Activated CD4-positive, alpha-beta T cell treated with anti-CD3 and anti-CD28 coated beads, Interleukin-2, amount 50 U/mL, for 4 hours (primary cell): ENCODE measurements at places on chromosomes 2 and 18.

GRCh38 chr2:35301369-35301768 is 1054.2 kb upstream of the CRIM1 start:
- DNase-seq, result no peak

DNA sequence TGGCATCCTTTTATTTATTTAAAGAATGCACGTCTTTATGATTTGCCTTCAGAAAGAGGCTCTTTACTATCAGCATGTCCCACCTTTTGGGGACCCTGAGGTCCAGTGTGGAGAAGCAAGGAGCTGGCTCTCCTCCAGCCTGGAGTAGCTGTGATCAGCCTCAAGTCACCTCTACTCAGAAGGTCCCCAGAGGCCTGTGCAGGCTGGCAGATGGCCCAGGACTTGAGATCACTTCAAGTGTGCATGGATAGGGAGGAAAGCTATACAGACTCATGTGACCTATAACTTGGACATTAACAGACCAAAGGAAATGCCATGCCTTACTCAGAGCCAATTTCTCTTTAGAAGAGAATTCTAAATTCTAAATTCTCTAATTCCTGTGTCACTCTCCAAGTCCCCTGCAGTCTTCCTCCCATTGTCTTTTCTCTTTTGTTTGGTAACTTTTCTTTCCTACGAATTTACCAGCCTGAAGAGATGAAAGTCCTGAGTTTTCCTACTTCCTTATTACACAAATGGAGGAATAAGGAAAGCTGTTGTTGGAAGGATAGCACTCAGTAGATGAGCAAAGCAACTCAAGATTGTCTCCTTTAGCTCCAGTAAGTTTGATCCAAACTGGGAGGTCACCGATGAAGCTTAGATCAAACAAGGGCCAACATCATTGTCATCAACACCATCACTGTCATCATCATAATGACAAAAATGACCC is 163.9 kb downstream of the GFPT1 start:
- no peak for DNase-seq

- no peak for DNase-seq
Observed at GRCh38 chr18:61199171-61199848, 133.9 kb upstream of the CDH20 start.

GRCh38 chr18:32742579-32742978 is 30.2 kb downstream of the KLHL14 start:
- no peak for DNase-seq

GRCh38 chr2:216911886-216912285 is 52.0 kb upstream of the TNP1 start:
- no peak for DNase-seq

GRCh38 chr18:50790948-50791347 is 28.9 kb downstream of the MRO start:
- DNase-seq, result no peak

GRCh38 chr2:233228376-233228775 is 23.1 kb upstream of the ATG16L1 start:
- DNase-seq, result no peak

DNA sequence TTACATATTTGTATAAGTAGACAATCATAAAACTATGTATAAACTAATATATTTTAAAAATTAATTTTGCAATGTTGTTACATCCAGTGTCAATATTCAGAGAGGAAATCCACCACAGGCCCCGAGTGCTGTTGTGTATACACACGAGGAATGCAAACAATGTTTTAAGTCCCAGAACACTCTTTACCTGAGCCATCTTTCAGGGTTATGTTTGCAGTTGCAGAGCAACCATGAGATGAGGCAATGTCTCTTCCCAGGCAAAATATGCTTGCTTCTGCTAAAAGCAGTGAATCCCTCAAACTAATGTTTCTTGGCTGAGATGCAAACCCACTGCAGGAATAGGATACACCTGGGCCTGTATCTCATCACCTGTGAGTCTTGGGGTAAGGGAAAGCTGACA is 91.3 kb downstream of the ASXL2 start:
- DNase-seq, result no peak

DNA sequence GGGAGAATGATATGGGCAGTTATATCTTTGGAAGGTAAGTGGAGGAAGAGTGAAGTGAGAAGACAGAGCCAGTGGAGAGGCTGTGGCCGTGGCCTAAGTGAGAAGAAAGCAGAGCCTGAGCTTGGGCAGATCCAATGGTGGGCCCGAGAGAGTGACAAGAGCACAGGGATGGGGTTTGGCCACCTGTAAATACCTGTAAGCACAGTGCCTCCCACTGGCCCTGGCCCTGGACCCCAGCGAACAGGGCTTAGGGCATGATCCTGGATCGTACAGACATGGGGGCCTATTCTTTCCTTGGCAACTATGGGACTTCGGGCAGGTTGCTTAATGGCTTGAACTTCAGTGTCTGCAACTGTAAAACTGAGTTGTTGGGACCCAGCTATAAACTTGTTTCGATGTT is 44.1 kb downstream of the MTCL1 start:
- no peak for DNase-seq

DNA sequence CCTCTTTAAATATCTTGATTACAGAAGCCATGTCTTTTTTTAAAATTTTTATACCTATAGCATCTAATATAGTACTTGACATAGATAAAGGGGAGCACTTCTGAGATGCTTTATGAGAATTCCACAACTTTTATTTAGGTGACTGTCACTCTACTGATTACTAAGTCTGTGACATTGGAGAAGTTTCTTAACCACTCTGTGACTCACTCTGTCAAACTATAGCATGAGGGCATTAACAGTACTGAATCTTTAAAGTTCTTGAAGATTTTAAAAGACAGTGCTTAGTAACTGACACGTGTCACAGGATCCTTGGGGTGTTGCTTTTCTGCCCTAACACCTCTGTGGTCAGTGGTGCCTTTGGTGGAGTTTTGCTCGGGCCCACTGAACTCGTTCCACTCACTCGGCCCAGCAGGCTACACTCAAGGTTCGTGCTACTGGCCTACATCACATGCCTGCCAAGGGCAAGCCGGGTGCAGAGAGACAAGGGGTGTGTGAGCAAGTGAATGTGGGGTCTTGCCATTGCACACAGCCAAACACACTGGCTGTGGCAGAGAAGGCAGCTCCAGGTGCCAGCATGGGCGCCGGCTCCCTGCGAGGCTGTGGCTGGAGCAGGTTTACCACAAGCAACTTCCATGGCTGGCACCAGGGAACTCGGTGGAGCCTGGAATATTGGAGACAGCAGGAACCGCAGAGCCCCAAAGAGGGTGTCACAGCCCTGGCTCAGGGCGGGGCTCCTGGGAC is 734.0 kb upstream of the CDH7 start:
- no peak for DNase-seq

- no peak for DNase-seq
Observed at GRCh38 chr18:2707551-2708168, 52.1 kb downstream of the SMCHD1 start.

GRCh38 chr2:960061-960736 is 9.6 kb downstream of the SNTG2 start:
- DNase-seq, result no peak

DNA sequence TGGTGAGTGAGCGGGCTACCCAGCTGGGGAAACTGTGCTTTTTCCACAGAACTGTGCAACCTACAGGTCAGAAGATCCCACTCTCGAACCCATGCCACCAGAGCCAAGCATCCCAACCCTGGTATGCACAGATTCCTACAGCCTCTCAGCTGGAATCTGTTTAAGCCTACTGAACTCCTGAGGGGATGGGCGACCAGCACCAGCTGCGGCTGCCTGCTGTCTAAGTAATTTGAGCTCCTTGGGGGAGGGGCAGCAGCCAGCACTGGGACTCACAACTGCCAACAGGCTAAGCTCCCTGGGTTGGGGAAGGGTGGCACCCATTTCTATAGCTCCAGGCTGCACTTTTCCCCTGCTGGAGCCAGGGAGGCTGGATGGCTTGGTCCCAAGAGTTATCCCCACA is 11.8 kb downstream of the CYP27C1 start:
- no peak for DNase-seq

DNA sequence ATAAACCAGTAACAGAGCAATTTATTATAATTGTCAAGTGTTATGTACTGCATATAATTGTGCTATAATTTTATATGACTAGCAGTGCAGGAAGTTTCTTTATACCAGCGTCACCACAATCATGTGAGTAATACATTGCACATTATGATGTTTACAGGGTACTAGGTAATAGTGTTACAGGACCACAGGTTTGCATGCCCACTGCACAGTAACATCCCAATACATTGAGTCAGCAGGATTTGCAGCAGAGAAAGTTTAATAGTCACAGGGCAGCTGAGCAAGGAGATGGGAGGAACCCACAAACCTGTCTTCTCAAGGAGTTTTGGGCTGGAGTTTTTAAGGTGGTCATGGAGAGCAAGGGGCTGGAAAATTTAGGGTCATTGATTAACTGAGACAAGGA is 1042.9 kb upstream of the ACVR2A start:
- DNase-seq, result no peak

DNA sequence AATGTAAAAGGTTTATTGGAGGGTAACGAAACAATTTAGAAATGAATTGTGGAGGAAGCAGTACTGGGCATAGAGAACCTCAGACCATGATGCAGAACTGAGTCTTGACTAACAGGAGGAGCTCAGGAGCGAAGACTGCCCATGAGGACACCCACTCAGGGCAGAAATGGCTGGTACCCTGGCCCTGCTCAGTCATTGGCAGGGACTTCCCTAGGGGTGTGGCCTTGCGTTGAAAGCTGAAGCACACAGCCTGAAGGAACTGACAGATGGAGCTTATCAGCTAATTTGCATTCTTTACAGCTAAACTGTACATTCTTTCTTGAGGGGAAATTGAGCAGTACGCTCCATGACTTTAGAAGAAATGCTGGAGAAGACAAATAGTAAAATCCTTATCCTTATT is 57.1 kb downstream of the PDK1 start:
- DNase-seq, result no peak
